ENCODE measurements at places on chromosomes 7 and 10.

- DNase-seq: no peak
Measured at GRCh38 chr7:2146676-2147472, 85.9 kb downstream of the MAD1L1 start.

GRCh38 chr10:95601116-95601719 is 40.0 kb upstream of the SORBS1 start:
- DNase-seq: peak; percentile 50

GRCh38 chr7:22572937-22573336 is 72.9 kb upstream of the STEAP1B start:
- no peak for DNase-seq

DNA sequence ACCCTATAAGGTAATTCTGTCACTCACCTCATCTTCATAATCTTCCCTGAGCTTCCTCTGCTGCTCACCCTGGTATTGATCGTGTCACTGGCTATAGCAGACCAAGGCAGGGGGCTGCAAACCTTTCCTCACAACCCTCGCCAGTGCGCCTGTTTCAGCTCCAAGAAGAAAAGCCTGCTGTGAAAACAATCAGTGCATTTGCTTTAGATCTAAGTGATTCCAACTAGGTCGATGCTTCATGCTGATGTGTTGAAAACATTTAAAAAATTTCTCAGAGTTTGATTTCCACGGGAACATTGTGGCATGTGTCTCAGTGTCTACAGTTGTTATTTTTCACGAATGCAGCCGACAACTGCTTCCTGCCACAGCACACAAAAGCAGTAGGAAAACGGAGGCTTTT is 27.3 kb downstream of the POU6F2 start:
- no peak for DNase-seq

Measured in GM19239 (cell line).